ENCODE measurements at places on chromosomes 7 and 10.

DNA sequence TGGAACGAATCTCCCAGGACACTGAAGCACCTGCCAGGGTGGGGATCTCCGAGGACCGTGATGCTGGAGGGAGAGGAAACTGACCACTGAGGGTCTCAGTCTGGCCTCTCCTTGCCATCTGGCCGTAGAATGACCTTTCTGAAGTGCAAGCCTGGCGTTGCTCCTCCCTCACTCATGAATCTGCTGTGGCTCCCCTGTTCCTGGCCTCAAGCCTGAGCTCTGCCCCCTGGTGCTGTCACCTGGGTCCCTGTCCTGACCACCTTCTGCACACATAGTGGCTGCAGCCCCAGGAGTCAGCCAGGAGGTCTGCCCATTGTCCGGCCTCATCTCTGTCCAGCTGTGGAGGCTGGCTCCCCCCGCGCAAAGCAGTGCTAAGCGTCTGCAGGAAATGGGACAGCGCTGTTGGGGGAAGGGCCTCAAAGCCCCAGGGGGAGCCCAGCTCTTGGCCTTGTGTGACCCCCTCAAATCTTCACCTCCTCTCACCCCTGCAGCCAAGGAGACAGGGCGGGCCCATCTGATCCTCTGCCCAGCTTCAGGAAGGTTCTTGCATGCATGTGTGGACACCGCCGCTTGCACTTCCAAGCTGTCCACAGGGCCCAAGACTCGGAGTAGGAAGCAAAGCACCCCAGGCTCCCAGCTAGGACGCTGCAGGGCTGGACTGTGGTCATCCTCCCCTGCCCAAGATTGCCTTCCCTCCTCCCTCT, 65.7 kb downstream of the MYL10 start:
- no peak for DNase-seq

- DNase-seq: no peak
Measured at GRCh38 chr7:54837168-54837567, 78.2 kb upstream of the SEC61G start.

DNA sequence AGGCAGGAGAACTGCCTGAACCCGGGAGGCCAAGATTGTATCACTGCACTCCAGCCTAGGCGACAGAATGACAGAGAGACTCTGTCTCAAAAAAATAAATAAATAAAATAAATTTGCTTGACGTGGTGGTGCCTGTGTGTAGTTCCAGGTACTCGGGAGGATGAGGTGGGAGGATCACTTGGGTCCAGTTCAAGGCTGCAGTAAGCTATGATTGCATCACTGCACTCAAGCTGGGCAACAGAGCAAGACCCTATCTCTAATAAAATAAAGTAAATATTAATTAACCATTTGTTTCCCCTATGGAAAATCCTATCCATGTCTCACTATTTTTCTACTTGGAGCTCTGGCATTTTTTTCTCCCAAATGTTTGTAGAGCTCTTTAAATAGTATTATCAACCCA, 36.3 kb downstream of the LRRC20 start:
- no peak for DNase-seq

- DNase-seq: no peak
Measured at GRCh38 chr10:110009736-110010475, 2.1 kb downstream of the ADD3 start.

GRCh38 chr10:71021402-71021801, 133.0 kb upstream of the PCBD1 start:
- no peak for DNase-seq

DNA sequence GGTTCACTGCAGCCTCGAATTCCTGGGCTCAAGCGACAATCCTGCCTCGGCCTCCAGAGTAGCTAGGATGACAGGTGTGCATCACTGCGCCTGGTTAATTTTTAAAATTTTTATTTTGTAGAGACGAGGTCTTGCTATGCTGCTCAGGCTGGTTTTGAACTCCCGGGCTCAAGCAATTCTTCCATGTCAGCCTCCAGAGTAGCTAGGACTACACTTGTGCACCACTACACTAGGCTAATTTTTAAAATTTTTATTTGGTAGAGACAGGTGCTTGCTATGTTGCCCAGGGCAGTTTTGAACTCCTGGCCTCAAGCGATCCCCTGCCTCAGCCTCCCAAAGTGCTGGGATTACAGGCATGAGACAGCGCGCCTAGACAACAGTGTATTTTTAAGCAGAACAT, 120.5 kb downstream of the SVIL start:
- DNase-seq: no peak

Data from right kidney (tissue), 9 donors.